ENCODE measurements at places on chromosomes 3 and 15.

GRCh38 chr3:15630646-15631350 is 29.3 kb downstream of the BTD start:
- no peak for DNase-seq

- no peak for DNase-seq
These were observed 99.0 kb upstream of the LIPC start for GRCh38 chr15:58332676-58333400.

DNA sequence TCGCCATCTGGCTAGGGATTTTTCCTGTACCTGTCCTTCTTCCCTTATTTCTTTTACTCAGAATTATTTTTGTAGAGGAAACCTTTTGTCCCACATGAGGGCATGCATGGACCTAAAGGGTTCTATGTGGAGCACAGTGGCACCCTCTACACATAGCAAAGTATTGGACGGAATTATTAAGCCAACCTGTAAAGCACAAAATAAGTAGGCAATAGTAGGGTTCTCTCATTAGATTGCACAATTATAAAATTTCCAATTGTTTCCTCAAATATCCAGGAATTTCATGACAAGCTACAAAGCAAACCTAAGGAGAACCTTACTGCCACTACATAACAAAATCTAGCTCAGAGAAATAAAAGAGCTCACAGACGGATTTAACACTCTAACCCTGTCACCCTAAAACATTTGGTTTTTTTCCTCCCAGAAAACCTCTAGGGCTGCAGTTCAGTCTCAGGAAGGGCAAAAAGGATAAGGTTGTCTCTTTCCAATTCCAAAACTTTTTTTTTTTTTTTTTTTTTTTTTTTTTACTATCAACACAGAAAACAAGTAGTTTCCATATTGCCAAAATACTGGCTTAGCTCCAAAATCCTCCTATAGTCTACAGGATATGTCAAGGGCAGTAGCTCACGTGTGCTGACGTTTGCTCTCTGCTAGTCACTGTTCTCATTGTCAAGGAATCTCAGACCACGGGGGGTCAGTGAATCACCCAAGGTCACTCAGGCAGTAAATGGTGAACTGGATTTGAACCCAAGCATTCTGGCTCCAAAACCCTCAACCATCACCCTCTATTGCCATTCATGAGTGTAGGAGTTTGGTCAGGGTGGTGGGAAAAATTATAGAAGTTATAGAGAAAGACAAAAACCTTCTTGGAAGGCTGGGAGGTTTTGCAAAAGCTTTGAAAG is 52.3 kb downstream of the NCEH1 start:
- DNase-seq, result no peak

DNA sequence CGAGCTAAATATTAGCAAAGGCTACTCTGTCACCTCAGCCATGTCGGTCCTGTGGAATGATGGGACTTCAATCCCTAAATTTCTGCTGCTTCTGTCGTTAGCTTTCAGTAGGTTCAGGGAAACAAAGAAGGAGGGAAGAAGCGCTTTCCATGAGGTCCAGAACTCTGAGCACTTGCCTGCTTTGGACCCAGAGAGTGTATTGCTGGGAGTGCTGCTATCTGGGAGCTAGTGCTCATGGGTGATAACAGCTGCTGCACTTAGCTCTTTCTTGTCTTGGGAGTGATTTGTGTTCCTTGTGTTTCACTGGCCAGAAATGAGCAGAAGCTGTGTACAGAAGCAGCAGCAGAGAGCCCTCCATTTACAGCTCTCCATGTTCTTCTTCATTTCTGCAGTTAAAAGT is 369.8 kb downstream of the DIPK2A start:
- no peak for DNase-seq

DNA sequence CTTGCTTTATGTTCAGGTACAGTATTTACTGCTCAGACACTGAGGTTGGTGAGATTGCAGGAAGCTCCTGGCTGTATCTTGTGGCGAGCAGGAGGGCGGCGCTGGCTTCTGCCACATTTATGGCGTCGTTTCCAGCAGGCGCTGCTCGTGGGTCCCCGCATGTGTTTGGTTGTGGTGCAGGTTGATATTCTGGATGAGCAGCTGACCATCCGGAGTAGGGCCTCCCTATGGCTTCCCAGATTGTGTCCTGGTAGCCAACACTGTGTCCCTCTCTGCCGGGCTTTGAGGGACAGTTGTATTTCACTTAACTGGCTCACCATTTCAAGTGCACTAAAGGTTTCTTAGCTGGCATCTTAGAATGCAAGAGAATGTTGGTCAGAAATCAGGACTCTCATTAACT is 386.5 kb upstream of the TPM1 start:
- no peak for DNase-seq

- DNase-seq, result no peak
These were observed 67.0 kb downstream of the MCTP2 start for GRCh38 chr15:94298364-94298763.

GRCh38 chr3:123813876-123814275 is 70.3 kb downstream of the MYLK start:
- no peak for DNase-seq

GRCh38 chr15:85463976-85464375 is 83.6 kb downstream of the AKAP13 start:
- DNase-seq, result no peak

DNA sequence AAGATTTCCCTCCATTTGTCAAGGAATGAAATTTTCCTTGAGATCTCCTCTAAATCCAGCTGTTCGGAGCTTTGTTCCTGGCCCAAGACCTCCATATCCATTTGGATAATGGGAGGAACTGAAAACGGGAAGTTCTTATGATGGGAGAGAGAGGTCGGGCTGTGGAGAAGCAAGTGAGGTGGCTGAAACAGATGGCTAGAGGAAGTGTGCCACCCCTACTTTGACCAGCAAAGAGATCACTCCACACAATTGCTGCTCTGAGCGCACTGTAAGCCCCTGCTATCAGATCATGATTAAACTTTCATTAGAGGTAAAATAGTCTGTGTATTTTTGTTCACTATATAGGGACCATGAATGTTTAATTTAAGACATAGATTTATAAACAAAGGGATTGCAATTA is at the start of gene MINDY4B:
Gene MINDY4B (minus strand): TSS at position 101 of the 400 bp plus-strand sequence. CDS start 0 bp downstream, at position 101.
- no peak for DNase-seq

GRCh38 chr3:107710851-107711250 is 188.1 kb downstream of the BBX start:
- no peak for DNase-seq

GRCh38 chr15:51223771-51224229 is 114.6 kb downstream of the CYP19A1 start:
- no peak for DNase-seq

- no peak for DNase-seq
These were observed 468.0 kb upstream of the GBE1 start for GRCh38 chr3:82229397-82229796.

DNA sequence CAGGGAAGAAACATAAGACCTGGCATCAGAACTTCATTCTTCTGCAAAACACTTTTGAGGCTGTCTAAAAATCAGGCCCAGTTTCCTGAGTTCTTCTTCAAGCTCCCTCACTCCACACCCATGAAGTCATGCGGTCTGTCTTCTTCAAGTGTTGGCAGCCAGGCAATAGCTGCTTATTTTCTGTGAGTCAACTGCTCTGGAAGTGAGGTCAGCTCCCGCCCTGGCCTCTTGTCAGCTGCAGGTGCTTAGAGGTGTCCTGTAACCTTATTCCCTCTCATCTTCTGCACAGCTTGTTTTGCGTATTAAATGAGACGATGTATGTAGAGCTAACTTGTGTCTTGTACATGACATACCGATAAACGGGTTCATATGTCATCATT is 226.1 kb downstream of the ADAMTS17 start:
- DNase-seq, result no peak

DNA sequence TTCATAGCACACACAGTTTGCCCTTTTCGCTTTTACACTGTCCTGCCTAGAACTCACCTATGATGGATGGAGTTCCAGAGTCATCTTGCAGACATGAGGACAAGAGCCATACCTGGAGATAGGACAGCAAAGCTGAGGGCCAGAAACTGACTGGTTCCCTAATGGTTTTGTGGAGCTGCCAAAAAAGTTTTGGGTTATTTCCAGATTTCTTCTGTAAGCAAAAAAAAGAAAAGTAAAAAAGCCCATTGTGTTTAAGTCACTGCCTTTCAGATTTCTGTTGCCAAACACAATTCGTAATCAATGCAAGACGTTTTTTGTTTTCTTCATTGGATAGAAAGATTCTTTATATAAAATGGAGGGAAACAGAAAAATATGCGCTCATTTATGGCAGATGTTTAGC is 42.4 kb upstream of the KY start:
- DNase-seq, result no peak

- no peak for DNase-seq
These were observed 2.1 kb upstream of the PTPRG start for GRCh38 chr3:61559136-61559731.

- DNase-seq, result no peak
These were observed 88.8 kb upstream of the C3orf80 start for GRCh38 chr3:160136421-160136820.

DNA sequence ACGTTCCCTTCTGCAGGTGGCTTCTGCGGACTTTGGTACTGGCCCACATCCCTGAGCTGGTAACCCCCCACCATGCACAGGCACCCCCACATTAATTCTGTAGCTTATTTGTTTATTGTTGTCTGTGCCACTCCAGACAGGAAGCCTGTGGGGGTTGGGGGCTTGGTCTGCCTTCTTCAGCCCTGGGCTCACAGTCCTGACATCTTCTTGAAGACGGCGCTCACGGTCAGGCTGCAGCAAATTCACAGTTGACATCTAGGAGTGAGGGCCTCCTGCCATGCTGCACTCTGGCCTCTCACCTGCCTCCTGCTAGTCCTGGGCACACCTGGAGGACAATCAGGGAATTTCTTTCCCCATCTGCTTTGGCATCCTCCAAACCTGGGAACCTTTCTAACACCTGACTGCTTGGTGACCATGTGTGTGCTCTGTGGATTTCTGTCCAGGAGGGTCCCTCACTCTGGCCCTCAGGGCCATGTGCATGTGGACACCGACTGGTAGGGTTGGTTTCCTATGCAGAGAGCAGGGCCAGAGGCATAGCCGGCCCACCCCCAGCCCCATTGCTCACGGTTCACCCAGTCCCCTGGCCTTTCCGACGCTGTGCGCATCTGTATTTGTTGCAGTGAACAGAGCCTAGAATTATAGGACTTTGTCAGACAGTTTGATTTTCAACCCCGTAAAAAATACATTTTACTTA is 68.8 kb downstream of the APBA2 start:
- no peak for DNase-seq

DNA sequence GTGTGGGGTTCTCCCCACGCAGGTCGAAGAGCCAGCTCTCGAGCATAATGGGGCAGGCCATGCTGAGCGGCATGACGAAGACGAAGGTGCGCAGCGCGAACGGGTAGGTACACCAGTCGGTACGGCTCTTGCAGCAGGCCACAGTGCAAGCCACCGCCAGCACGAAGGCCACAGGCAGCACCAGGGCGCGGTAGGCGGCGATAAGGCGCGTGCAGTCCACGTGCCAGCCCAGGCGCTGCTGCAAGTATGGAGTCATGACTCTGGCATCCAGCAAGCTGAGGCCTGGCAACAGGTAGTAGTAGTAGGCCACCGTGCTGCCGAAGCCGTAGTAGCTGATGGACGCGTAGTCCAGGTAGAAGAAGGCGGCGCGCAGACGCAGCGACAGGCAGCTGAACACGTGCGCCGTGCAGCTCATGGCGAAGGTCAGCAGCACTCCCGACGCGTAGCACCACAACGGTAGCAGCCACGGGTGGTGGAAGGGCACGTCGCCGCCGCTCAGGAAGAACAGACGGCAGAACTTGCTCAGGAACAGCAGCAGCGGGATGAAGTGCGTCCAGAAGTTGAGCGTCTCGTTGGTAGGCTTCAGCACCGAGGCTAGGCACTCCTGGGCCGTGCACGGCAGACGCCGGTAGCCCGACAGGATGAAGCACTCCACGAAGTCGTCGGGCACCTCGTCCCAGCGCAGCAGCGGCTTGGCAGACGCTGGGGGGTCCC is 797 bp downstream of the PAQR9 start:
- DNase-seq, result no peak

- no peak for DNase-seq
These were observed 23.8 kb downstream of the METTL6 start for GRCh38 chr3:15403495-15403894.

DNA sequence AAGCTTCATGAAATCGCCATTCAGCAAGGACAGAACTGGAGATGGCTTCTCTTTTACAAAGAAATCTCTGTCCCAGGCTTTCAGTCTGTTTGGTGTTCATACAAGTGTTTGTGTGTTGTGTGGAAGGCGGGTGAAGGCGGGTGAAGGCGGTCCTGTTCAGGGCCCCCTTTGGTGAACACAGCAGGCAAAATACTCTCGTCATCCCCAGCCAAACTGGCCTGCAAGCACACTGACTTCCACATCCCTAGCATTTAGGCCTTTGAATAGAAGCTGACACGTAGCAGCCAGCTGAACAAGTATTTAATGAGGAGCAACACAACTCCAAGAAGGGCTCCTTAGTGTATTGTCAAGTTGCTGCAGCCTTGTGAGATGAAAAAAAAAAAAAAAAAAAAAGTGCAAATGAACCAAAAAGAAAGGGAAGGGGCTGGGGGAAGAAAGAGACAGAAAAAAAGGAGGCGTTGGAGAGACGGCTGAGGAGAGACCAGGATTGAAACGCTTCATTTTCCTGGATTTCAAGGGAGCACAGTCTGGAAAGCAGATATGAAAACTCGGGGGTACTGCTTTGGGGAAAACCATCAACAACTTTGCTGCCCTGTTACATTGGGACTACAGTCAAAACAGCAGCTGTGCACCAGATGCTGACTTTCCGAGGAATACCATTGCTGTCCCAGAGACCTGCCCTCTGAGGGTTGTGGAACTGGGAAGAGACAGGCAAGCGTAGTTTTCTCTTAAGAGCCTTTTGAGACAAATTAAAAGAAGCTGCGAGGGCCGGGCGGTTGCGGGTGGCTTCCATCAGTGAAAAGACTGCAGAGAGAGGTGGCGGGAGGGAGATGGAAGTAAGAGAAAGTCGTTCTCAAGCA is 74.6 kb downstream of the TGFBR2 start:
- no peak for DNase-seq

GRCh38 chr15:84840741-84841429 is 23.7 kb downstream of the ALPK3 start:
- no peak for DNase-seq

DNA sequence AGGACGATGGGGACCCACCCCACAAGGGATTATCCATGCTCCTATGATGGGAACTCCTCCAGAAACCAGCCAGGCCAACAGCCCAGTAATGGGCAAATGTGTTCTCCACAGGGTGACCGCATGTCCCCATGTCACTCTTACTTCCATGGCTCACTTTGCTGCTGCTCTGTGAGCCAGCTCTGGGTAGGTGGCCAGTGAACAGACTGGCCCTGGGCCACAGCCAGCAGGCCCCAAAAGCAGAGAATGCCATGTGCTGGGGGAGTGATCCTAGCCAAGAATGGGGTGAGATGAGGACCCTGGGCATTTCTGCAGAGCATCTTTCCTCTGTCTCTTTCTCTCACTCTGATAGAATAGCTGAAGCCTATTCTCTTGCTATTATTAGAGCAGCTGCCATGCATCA is 391.4 kb downstream of the LRTM1 start:
- no peak for DNase-seq

DNA sequence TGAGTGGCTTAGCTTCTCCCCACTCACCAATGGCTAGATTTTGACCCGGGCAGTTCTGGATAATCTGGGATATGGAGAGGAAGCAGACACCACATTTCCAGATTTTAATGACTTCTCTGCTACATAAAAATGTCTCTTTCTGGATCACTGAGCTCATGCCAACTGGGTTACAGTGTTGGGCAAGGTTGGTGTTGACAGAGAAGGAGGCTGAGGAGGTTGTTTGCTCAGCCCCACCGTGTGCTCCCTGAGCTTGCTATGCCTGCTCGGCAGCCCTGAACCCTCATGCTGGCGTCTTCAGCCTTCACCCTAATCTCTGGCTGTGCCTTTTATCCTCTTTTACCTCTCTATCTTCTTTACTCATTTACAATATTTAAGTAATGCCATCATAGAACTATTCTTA is 53.0 kb upstream of the KPNA4 start:
- no peak for DNase-seq

All from activated CD4-positive, alpha-beta T cell treated with anti-CD3 and anti-CD28 coated beads, Interleukin-2, amount 50 U/mL, for 4 hours (primary cell).